Psoas muscle (tissue), 8 donors: ENCODE measurements at places on chromosomes 6 and 20. TPM values are rescaled to one million over a fixed set of nuclear protein-coding genes. Genes with fewer than 3 reads are reported as not detected.

GRCh38 chr6:33696548-33697518 lies 14.7 kb downstream of the UQCC2 start:
- peak; percentile 55 for DNase-seq

DNA sequence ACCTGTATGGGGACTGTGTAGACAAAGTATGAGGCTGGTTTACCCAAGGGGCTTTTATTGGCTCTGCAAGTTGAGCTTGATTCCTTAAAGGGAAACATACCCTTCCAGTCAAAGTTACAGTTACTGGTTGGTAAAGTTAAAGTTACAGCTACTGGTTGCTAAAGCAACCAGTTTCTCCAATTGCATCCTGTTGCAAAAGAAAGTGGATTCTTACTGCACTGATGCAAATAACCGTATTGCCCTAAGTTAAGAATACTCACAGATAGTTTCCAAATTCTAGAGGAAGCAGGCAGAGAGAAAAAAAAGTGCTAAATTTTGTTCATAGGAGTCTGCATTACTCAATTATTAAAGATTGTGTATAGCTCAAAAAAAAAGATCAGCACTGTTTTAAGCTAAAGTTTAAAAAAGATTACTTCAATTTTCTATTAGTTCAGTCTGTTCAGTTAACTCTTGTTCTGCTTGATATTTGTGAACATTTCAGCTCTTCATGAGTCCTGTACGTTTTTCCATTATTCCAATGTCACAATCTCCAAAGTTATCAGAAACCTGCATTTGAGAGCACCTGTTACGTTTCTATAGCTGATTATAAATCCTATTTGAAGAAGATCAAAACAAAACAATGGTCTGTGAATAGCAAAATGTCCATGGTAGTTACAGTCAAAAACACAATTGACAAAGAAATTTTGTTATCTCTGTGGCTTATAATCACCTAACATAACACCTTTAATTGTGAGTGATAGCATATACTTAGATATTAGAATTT lies 8.6 kb upstream of the IL22RA2 start:
- DNase-seq: no peak

- DNase-seq: no peak
These were observed 260.4 kb downstream of the PTPRK start for GRCh38 chr6:128259730-128260685.

Gene TRAPPC3L
- total RNA-seq: not detected

Gene FAM209B
- 0.58 TPM for total RNA-seq
